T-helper 2 cell (primary cell): ENCODE measurements at places on chromosomes 13 and 19.

DNA sequence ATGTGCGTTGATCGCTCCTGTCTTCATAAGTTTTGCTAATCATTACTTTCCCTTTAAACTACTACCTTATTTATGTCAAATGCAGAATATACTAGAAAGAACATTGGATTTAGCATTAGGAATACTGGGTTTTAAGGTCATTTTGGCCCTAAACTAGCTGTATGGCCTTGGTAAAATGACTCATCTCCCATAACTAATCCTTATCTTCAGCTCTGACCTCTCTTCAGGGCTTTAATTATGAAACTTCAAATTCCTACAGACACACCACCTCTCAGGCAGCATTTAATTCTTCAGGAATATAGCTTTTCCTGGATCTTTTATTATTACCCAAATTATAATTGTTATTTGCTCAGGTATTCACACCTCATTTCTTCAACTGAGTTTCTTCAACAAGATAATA is 121.2 kb downstream of the STARD13 start:
- DNase-seq, result no peak

- no peak for DNase-seq
Observed at GRCh38 chr19:16887353-16888265, 1.2 kb upstream of the F2RL3 start.

GRCh38 chr19:35903550-35904179 is 1.3 kb downstream of the HCST start:
- peak; percentile 85 for DNase-seq

DNA sequence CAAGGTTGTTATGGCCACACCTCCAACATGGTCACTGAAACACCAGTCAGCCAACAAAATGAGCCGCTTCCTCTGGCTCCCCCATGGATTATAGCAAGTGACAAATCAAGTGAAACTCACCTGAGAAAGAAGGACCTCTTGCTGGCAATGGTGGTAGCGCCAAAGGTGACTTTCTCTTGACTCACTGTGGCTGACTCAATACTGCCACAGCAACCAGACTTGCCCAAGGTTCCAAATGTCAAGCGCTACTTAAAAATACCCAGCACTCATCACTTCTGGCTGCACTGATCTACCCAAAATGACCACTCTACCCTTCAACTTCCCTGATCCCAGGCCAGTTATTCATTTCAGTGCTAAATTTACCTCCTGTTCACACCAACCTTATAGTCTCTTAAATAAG is 495.5 kb downstream of the FOXO1 start:
- DNase-seq, result no peak

DNA sequence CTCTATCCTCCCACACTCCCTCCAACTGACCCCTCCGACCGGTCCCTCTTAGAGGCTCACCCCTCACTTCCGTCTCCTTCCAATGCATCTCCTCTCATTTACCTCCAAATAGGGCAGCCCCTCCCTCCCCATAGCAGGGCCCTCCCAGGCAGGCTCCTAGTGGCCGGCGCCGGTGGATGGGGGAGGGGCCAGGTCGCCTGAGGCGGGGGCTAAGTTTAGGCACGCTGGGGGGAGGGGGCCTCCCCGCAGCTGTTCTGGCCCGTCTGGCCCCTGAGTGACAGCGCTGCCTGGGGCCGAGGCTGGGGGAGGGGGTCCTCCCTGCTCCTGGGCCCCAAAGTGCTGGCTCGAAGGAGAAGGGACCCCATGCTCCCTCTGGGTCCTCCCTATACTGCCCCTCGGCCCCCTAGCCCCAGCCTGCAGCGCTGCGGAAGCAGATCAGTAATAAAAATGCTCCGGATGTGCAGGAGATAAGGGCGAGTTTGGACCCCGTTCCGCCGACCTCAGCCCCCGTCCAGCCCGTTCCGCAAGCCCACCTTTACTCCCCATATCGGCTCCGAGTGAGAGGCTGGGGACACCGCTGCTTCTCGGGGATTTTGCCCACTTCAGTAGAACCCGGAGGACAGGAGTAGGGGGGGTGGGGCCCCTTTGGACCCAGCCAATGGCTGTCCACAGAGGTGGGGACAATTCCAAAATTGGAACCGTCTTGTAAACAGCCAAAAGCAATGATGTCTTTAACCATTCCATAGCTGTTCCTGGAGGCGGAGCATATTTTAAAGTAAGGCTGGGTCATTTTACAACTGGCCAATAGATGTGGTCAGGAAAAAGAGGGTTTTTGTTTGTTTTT is 4.0 kb downstream of the RTN2 start:
- DNase-seq, result peak; percentile 40

GRCh38 chr13:99380921-99381645 is 73.9 kb upstream of the GPR183 start:
- peak; percentile 92 for DNase-seq

- DNase-seq, result no peak
Observed at GRCh38 chr19:21910318-21910717, 74.3 kb upstream of the ZNF43 start.

- DNase-seq, result no peak
Observed at GRCh38 chr13:109794095-109794494, 7.7 kb upstream of the IRS2 start.

DNA sequence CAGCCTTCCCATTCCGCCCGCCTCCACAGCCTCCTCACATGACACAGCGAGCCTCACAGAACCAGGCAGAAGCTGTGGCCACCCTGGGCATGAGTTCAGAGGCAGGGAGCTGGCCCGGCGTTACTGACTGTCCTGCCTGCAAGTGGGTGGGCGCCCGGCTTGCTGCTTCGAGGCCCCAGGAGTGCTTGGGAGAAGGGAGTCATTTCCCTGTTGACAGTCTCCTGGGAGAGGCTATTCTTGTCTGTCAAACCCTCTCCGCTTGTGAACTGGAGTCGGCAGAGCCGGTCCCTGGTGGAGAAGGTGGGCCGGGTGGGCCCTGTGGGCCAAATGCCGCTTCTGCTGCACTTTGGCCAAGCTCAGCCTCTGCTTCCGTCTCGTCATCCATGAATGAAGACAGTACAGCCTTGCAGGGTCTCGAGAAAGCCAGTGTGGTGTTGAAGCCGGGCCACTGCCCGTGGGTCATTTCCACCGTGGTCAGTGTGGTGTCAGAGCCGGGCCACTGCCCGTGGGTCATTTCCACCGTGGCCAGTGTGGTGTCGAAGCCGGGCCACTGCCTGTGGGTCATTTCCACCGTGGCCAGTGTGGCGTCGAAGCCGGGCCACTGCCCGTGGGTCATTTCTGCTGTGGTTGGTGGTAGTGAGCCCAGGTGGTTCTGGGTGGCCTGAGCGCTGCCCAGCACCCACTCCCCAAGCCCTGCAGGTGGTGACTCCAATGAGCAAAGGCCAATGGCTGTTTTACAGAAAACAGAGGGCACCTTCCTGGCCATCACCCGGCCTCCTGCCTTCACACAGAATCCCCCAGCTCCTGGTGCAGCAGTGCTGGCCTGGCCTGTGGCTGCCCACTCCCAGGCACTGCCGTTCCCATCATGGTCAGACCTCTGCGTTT is 13.5 kb upstream of the F7 start:
- DNase-seq, result peak; percentile 2

DNA sequence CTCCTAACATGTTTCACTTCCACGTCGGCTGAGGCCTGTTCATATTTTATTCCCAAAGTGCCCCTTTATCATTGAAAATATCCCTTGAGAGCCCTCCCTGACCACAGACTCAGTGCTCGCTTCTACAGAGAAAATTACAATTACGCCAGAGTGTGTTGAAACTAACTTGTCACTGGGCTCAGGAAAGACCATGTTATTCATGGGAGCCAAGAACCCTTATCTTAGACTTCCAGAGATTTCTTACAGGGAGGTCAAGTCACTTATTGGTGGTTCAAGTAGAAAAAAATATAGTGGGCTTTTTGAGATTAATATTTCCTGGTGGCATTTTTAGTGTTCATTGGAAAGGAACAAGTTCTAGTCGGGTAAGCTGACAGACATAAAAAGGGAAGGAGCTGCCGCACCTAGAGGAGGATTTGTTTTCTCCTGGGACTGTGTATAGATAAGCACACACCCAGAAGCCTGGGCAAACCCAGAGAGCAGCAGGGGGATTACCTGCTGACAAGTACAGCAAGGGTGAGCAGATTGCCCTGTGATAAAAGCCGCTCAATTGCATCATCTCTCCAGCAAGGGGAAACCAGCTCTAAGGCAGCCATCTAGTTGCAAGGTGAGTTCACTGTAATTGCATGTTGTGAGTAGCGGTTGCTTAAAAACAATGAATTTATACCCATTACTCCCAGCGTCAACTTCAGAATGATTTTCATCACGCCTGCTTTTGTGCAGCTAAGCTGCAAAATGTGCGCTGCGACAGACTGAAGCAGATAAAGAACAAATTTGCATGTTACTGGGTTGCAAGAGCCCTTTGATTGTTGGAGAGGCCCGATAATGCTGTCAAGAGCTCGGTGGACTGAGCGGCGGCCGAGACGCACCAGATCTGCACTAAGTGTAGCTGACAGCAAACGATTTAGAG is 46.2 kb downstream of the DCT start:
- DNase-seq, result no peak

GRCh38 chr13:23609414-23609760 is 39.2 kb downstream of the TNFRSF19 start:
- DNase-seq, result no peak
